T-helper 9 cell (primary cell): ENCODE measurements at places on chromosomes 2 and 18.

DNA sequence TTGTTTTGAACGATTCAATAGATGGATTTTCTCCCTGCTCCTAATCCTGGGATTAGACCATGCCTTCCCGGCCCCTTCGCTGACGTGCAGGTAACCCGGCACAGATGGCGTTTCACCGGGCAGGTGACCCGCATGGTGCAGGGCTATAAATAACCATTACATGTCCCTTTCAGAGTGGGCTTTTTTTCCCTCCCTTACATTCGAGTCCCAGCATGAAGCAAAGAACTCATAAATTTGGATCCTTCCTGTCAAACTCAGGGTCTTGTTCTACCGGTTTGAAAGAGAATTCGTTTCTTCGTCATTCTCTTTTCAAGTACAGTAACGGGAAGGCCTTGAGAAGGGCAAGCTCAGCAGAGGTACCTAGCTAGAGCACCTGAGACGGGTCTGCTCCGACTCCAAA lies 46.1 kb downstream of the EDAR start:
- no peak for DNase-seq

DNA sequence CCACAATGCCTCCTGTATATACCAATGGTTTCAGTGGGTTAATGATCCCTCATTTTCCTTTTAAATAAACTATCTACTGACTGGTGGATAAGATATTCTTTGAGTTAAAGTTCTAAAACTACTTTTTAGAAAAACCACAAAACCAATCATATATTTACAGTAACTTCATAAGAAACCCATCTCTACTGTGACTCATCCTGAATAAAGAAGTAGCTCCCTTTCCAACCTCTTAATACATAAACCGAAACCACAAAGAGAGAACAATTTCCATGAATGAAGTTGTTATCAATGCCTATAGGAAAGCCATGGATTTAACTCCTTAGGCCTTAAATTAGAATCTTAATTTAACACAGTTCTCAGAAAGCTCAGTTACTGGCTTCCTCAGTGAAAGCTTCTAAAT lies 227.0 kb upstream of the SMAD7 start:
- no peak for DNase-seq

- no peak for DNase-seq
These were observed 109.6 kb downstream of the ICOS start for GRCh38 chr2:204046145-204046544.

DNA sequence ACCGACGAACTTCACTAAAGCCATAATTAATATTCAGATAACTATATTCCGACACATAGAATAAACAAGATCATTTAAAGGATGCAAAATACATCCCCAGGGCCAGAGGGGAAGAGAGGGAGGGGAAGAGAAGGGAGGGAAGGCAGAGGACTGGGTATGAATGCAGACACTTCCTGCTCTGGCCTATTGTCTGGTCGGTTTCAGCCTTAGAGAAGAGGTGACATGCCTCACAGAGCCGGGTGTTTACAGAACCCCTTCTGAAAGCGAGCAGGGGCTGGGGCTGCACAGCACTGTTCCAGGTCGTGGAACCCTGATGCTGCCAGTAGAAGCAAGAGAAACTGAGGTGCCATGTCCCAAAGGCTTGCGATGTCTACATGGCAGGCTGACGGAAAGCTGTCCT lies 31.0 kb downstream of the CELF4 start:
- DNase-seq: no peak

GRCh38 chr2:204049635-204050034 lies 113.1 kb downstream of the ICOS start:
- DNase-seq: no peak

DNA sequence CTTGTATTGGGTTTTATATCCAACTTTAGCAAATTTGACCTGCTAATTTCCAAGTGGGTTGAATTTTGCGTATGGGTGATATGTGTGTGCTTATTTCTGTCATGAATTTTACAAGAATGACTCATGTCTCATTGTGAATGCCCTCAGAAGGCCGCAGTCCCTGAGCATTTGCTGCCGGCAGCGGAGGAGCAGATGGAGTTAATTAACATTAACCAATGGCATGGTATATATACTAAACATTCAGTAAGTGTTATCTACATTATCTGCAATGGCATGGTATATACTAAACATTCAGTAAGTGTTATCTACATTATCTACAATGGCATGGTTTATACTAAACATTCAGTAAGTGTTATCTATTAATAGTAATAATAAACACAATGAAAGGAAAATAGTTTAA lies 90.1 kb downstream of the DOK6 start:
- DNase-seq: no peak

DNA sequence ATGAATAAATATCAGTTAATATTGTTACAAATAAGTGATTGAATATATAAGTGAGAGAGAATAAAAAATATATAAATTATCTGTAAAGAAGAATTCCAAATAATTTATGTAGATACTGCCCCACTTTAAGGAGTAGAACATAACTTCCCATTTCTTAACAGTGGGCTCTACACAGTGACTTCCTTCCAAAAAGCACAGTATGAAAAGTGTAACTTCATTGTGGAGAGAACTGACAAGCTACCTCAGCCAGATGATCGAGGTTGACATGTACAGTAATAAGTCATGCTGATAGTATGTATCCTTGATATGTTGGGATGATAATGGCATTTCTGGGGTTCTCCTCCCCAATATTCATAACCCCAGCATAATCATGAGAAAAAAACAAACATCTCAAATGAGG lies 191.9 kb upstream of the FN1 start:
- DNase-seq: no peak
